Amniotic stem cell (primary cell): ENCODE measurements at places on chromosomes 3 and 15.

DNA sequence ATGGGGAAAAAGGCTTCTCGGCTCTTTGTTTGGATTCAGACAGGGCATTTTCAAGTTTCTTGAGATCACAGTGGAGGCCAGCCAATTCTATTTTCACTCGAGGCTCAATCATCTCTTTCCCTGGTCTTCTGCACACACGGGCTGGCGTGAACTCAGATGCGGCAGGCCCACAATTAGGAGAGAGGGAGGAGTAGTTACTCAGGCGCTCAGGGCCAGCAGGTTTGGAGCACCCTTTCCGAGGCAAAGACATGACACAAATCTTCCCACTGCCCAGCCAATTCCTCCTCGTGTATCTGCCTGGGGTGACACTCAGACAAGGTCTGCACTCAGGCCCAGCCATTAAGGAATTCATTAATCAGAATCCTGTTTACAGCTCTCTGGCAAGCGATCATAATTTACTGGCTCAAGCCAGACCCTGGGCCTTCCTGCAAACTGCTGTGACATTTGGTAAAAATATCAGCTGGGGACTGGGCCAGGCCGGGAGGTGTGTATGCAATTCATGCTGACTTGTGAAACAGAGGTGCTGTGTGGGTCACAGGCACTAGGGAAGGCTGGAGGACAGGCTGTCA is 68.1 kb upstream of the TLE3 start:
- DNase-seq, result no peak

GRCh38 chr15:92430069-92430440 is 36.4 kb downstream of the ST8SIA2 start:
- no peak for DNase-seq

- no peak for DNase-seq
Observed at GRCh38 chr3:108511490-108511889, 1.1 kb upstream of the MYH15 start.

GRCh38 chr15:78358102-78358870 is 18.1 kb downstream of the CRABP1 start:
- DNase-seq, result no peak

DNA sequence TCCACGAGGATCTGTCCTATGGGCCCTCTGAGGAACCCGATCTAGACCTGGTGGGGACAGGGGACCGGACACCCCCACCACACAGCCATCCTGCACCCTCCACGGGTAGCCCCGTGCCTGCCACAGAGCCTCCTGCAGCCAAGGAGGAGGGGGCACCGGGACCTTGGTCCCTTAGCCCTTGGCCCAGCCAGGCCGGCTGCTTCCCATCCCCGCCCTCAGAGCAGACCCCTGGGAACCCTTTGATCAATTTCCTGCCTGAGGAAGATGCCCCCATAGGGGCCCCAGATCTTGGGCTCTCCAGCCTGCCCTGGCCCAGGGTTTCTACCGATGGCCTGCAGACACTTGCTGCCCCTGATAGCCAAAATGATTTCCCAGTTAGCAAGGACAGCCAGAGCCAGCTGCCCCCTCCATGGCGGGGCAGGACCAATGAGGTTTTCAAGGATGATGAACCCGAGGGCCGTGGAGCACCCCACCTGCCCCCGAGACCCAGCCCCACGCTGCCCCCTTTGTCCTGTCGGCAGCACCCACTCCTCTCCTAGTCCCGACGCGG is 91.5 kb downstream of the TBC1D2B start:
- DNase-seq, result no peak

DNA sequence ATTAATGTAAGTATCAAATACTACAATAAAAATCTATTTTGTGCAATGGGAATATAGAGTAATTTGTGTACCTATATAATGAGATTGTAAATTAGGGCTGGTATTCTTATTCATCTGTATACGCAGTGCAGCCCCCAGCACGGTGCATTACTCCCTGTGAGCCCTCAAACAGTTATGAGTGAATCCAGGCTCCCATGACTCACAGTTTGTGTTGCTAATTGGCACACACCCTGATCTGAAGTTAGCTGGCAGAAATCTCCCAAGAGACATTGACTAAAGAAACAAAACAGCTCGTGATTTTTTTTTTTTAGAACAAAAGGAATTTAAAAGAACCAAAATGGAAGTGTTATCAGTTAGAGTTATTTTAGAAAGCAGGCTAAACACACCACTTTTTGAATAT is 15.7 kb downstream of the GK5 start:
- DNase-seq, result peak; percentile 72
